CD4-positive, alpha-beta T cell (primary cell): ENCODE measurements at places on chromosomes 7 and 10.

- H3K27ac ChIP-seq = no peak overlapping the region
- H3K4me3 ChIP-seq = no peak overlapping the region
- no peaks in the 10 kb centered on the region for H3K36me3 ChIP-seq
- peaks cover 3% of the 10 kb centered on the region for H3K27me3 ChIP-seq
- no peaks in the 10 kb centered on the region for H3K4me1 ChIP-seq
- no peak for DNase-seq
These were observed 91.7 kb downstream of the CFAP58 start for GRCh38 chr10:104445359-104445758.

GRCh38 chr7:68238204-68238805 is 1241.7 kb downstream of the TYW1 start:
- no peak overlapping the region for H3K4me3 ChIP-seq
- H3K27ac ChIP-seq = no peak overlapping the region
- H3K36me3 ChIP-seq = no peaks in the 10 kb centered on the region
- no peak for DNase-seq
- H3K27me3 ChIP-seq = no peaks in the 10 kb centered on the region

DNA sequence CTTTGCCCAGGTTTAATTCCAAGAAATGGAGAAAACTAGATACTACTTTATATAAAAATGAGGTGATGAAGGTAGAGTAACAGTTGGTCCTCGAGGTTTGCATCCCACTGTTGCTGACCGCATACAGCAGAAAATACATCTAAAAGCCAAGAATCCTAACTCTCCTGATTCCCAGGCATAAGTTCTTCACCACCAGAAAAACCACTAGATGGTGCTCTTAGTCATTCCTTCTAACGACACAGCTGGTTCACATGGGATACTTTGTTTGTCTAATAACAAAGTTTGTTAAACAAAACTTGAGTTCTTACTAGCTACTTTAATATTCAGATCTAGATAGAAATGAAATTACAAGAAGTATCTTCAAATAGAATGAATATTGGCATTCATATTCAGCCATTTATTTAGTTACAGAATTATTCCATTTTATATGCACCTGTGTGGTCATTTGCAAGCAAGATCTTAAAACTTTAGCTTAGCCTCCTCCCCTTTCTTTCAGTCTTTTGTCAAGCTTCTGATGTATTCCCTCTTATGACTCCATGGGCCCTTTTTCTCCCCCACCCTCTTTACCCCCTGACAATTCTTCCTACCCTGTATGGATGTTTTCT is 54.1 kb upstream of the CYP26C1 start:
- H3K27me3 ChIP-seq = no peaks in the 10 kb centered on the region
- DNase-seq = no peak
- no peaks in the 10 kb centered on the region for H3K4me1 ChIP-seq
- H3K36me3 ChIP-seq = no peaks in the 10 kb centered on the region
- H3K4me3 ChIP-seq = no peak overlapping the region
- H3K27ac ChIP-seq = no peak overlapping the region

- H3K4me3 ChIP-seq = no peak overlapping the region
- DNase-seq = no peak
- H3K4me1 ChIP-seq = no peaks in the 10 kb centered on the region
- no peaks in the 10 kb centered on the region for H3K27me3 ChIP-seq
These were observed 69.8 kb upstream of the INSIG1 start for GRCh38 chr7:155227788-155228458.

- H3K27me3 ChIP-seq = no peaks in the 10 kb centered on the region
- no peak overlapping the region for H3K27ac ChIP-seq
- peak; percentile 80 for DNase-seq
- no peak overlapping the region for H3K4me3 ChIP-seq
These were observed 10.2 kb upstream of the CH25H start for GRCh38 chr10:89217057-89217990.

- no peaks in the 10 kb centered on the region for H3K36me3 ChIP-seq
- DNase-seq = no peak
- no peaks in the 10 kb centered on the region for H3K4me1 ChIP-seq
- H3K4me3 ChIP-seq = no peak overlapping the region
These were observed 87.7 kb downstream of the ST7 start for GRCh38 chr7:117041007-117041406.

GRCh38 chr10:99233689-99234037 is 2.0 kb downstream of the HPSE2 start:
- H3K4me1 ChIP-seq = peaks cover 20% of the 10 kb centered on the region
- no peak overlapping the region for H3K4me3 ChIP-seq
- no peak overlapping the region for H3K27ac ChIP-seq
- H3K27me3 ChIP-seq = peaks cover 66% of the 10 kb centered on the region
